Brain (organoid and tissue), 16 donors: ENCODE measurements at places on chromosomes 12 and 14.

- DNase-seq, result no peak
Observed at GRCh38 chr14:68513838-68514607, 278.8 kb downstream of the ZFP36L1 start.

- DNase-seq, result peak; percentile 84
Observed at GRCh38 chr14:42224053-42224888, 617.6 kb downstream of the LRFN5 start.

DNA sequence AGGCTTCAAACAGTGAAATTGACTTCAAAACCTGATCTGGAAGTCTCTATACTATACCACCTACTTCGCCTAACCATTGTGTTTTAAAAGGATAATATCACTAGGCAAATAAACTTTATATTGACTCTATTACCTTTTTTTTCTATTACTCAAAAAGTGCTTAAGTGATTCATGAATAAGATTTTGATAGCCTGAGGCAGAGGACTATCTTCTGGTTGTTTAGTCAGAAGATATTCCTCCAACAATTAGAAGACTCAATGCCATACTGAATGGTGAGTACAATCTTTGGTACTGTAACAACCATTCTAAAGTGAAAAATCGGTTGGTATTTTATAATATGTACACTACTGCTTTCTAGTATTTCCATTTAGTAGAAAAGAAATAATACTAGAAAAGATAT lies 22.8 kb downstream of the SLC6A15 start:
- DNase-seq, result no peak

DNA sequence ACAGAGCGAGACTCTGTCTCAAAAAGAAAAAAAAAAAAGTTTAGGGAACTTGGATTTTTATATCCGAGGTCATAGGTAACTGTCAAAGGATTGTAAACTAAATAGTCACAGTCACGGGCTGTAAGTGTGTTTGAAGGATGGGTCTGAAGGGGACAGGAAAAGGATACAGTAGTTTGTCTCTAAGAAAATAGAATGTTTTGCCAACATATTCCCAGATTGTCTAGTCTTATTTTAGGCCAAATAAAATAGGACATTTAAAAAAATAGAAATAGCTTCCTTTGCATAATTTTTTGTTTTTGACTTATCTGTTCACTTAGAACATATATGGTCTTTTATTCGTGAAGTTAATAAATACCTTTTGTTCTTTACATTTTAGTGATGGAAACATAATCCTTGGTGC lies 24.2 kb upstream of the REP15 start:
- DNase-seq, result no peak

GRCh38 chr14:37318938-37319337 lies 121.2 kb downstream of the MIPOL1 start:
- DNase-seq, result no peak

- no peak for DNase-seq
Observed at GRCh38 chr12:97756066-97756666, 293.6 kb downstream of the RMST start.

DNA sequence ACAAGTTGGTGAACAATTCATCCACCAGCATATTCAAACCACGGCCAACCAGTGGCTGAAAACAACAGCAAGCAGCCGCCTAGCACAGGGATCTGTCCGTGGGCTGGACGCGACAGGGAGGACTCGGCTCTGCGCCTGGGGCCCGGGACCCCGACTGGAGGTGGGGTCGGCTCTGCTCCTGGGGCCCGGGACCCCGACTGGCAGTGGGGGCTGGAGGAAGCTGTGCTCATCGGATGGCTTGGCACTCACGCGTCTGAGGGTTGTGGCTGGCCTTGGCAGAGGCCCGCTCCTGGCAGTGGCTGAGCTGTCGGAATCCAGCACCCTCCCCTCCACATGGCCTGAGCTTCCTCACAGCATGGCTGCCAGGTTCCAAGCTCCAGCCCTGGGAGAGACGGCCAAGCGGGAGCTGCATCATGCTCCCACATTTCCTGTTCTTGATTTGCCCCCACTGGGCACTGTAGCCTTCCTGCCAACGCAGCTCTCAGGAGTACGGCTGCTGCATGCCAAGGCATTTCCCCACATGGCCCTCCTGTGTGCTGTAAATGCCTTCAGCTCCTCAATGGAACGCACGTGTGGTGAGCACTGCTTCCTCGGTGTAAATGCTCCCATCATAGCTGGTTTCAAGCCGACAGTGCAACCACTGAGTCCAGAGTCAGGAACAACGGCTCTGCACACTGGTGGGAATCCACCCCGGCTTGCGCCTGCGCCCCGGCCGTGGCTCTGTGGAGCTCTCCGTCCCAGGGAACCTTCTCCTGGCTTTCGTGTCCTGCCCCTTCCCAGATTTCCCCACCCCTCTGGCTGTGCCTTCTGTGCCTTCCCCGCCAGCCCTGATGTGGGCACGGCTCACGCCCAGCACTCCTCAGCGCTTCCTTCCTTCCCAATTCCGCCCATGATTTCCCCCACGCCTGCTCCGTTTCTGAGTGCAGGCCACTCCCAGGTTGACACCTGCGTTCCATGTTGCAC lies 7.3 kb upstream of the GALNT9 start:
- DNase-seq, result no peak

DNA sequence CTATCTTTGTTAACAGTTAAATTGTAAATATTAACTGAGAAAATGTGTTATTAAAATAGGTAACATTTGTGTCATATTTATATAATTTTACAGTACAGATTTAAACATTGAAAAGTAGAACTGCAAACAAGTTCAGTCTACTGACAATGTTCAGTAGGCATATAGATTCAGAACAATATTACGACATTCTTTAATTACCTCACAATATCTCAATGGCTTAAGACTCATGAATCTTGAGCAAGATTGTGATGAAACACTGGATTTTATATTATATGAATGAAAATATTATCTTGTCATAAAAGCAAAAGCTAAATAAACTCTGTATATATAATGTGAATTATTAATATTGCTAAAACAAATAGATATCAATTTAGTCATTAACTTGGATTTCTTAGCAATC lies 194.9 kb downstream of the ADAMTS20 start:
- DNase-seq, result no peak

- no peak for DNase-seq
Observed at GRCh38 chr14:24606297-24606696, 3.2 kb downstream of the GZMH start.

- DNase-seq, result no peak
Observed at GRCh38 chr12:67669217-67669933, 20.8 kb downstream of the DYRK2 start.

DNA sequence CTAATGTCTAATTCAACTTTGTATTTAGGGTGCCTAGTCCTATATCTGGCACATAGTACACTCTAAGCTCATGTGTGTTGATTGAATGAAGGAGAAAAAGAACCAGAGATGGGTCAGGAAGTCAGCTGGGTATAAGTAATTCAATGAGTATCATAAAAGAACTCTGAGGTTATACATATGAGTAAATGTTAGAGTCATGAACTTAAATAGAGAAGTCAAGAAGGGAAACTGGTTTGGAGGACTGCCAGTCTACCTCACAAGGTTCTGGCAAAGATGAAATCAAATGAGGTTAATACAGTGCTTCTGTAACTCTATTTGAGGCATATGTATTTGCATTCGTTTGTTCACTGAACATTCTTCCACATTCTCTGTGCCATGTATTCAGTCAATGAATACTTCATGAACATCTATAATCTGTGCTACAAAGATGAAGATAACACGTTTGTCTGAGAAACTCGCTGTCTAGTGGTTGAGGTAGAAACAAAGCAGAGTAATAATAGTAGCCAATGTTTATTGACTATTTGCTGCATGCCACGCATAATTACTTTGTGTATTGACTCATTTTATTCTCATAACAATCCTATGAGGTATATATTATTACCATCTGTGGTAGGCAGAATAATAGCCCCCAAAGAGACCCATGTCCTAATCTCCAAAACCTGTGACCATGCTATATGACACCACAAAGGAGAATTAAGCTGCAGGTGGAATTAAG lies 88.9 kb downstream of the PTGER2 start:
- DNase-seq, result no peak

- DNase-seq, result no peak
Observed at GRCh38 chr12:58087423-58088127, 146.2 kb downstream of the ATP23 start.

DNA sequence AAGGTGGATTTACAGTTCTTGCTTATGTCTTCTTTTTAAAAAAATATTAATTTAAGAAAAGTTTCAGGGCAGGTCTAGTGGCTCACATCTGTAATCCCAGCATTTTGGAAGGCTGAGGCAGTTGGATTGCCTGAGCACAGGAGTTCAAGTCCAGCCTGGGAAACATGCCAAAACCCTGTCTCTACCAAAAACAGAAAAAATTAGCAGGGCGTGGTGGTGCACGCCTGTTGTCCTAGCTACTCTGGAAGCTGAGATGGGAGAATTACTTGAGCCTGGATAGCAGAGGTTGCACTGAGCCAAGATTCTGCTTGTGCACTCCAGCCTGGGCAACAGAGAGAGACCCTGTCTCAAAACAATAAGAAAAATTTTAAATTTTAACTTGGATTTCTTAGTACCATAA lies 5.4 kb upstream of the TAS2R46 start:
- DNase-seq, result peak; percentile 5

GRCh38 chr12:104769144-104769561 lies 188.9 kb downstream of the SLC41A2 start:
- DNase-seq, result peak; percentile 29

DNA sequence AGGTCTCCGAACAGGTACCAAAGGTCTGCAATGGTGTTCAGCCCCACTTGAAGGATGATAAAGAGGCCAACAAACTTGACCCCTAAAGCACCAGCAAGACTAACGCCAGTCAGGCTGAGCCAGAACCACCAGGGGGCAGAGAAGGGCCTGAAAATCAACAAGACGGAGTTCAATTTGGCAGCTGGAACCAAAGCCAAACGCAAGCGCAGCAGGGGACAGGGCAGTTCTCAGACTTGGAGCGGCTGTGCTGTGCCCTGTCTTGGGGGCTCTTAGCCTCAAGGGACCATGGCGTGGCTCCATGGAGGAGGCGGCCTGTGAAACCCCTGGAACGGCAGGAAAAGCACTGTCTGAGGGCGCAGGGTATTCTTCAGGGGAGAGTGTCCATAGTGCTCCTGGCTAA lies 19.6 kb downstream of the POMT2 start:
- peak; percentile 84 for DNase-seq

- no peak for DNase-seq
Observed at GRCh38 chr14:67167420-67168109, 21.7 kb upstream of the GARIN2 start.

GRCh38 chr12:5376591-5377207 lies 55.2 kb upstream of the NTF3 start:
- DNase-seq, result no peak

- DNase-seq, result peak; percentile 46
Observed at GRCh38 chr14:70807898-70808415, 1.4 kb downstream of the MAP3K9 start.

DNA sequence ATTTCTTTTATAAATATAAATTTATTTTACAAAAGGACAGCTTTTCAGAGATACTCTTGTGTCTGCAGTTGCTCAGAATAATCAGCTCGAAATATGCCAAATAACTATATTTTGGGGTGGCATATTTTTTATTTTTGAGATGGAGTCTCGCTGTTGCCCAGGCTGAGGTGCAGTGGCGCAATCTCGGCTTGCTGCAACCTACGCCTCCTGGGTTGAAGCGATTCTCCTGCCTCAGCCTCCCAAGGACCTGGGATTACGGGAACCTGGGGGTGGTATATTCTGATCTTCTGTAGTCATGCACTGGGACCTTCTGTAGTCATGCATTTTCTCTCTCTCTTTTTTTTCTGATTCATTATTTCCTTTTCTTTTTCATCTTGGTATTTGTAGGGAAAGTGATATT lies 135.0 kb upstream of the AMIGO2 start:
- no peak for DNase-seq
